HCT116 (cell line): ENCODE measurements at places on chromosomes 5 and 9. TPM values are rescaled to one million over a fixed set of nuclear protein-coding genes. Genes with fewer than 3 reads are reported as not detected.

- DNase-seq: no peak
Measured at GRCh38 chr5:81751836-81752643, 1.1 kb upstream of the SSBP2 start.

DNA sequence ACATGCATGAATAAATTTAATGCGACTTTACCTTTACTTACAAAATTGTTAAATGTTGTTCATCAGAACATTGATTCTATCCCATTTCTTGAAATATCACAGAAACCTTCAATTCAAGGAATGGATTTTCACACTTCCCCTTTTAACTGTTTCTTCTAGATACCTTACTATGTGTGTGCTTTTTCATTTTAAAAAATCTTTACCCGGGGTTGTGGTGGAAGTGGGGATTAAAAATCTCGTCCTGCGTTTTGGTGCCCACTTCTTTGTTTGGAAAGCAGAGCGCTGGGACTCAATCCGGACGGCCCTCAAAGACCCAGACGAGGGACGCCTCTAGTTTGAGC is 5.8 kb upstream of the MEF2C start:
- DNase-seq: no peak

ENTPD2 gene
- total RNA-seq: 32.5 TPM

DRD1 gene
- total RNA-seq: 0.54 TPM

IL5 gene
- not detected for total RNA-seq
